ENCODE measurements at places on chromosomes 11 and 22.

DNA sequence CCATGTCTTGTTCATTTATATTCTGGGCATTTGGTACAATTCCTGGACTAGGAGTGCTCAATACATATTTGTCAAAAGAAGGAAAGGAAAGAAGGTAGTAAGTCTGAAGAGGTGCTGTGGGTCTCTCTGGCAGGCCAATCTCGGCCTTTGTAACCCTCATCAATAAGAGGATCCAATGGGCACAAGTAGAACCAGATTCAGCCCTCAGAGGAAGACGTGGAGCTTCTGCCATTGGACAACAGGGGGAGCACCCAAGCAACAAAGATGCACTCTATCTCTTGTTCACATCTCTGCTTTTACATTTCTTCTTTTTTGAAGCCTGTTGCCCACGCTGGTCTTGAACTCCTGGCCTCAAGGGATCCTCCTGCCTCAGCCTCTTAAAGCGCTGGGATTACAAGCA is 2.2 kb upstream of the VPS11 start:
- DNase-seq, result no peak

DNA sequence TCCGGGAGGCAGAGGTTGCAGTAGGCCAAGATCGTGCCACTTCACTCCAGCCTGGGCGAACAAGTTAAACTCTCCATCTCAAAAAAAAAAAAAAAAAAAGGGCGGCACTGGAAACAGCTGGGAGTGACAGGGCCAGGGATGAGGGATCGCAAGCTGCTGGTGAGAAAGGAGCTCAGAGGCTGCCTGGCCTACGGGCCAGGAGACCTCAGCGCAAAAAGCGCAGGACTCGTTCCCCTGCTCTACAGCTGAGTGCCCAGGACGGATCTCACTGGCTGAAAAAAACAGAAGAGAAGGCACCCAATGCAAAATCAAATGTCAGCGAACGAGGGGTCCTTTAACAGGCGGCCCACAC is 650 bp upstream of the NUP50 start:
- no peak for DNase-seq

DNA sequence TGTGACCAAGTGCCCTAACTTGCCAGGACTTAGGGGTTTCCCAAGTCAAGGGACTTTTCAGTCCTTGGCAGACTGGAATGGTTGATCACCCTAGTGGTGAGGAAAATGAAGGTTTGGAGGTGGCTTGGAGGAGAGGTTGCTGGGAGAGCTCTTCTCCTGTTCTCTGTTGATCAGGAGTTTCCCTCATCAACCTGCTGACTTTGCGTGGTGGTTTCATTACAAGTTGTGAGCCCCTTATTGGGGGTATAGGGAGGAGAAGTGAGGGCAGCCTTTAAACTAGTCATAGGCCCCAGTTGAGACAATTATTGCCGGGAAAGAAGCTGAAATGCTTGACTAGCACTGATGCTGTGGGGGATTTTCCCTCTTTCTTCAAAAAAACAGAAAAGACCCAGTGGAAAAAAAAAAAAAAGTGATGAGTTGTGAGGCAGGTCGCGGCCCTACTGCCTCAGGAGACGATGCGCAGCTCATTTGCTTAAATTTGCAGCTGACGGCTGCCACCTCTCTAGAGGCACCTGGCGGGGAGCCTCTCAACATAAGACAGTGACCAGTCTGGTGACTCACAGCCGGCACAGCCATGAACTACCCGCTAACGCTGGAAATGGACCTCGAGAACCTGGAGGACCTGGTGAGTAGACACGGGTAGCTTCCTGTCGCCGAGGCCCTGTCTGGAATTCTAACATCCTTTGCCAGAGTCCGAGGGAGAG is at the start of gene CXCR5:
Gene CXCR5, plus strand, starts transcription at position 525 of the 704 bp plus-strand sequence. Its CDS starts 50 bp downstream, at position 575.
- no peak for DNase-seq

DNA sequence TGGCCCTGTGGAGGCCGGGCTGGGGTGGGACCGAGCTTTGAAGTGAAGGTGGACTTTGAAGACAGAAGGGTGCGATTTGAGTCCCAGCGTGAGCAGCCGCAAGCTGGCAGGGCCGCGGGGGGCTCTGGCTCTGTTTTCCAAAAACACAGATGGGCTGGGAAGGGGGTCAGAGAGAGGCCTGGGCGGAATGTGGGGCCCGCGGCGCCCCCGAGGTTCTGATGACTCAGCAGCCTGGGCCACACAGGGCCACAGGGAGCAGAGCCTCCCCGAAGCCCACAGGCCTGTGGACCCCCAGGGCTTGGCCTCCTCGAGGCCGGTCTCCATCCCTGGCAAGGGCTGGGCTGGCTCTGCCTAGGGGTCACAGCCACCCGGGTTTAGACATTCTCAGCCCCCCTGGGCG is 6.1 kb downstream of the INS start:
- DNase-seq, result no peak

DNA sequence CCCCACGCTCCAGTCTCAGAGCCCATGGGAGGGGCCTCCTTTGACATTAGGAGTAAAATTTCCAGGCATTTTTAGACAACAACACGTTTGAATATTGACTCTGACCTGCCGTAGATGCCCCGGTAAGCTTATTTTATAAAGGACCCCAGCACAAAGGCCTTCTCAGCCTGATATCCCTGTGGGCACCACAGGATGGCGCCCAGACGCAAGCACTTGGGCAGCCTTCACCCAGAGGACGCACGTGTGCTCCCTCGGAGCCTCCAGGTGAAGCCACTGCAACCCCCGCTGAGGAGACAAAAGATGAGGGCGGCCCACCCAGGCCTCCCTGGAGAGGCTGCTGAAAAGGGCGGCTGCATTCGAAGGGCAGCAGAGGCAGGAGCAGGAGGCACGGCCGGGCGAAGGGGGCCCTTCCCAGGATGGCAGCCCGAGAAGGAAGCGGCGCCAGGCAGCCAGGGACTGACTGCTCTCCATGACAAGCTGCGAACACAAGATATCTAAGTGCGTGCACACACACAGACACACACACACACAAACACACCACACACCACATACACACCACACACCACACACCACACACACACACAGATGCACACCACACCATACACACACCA is 15.2 kb upstream of the TH start:
- no peak for DNase-seq

DNA sequence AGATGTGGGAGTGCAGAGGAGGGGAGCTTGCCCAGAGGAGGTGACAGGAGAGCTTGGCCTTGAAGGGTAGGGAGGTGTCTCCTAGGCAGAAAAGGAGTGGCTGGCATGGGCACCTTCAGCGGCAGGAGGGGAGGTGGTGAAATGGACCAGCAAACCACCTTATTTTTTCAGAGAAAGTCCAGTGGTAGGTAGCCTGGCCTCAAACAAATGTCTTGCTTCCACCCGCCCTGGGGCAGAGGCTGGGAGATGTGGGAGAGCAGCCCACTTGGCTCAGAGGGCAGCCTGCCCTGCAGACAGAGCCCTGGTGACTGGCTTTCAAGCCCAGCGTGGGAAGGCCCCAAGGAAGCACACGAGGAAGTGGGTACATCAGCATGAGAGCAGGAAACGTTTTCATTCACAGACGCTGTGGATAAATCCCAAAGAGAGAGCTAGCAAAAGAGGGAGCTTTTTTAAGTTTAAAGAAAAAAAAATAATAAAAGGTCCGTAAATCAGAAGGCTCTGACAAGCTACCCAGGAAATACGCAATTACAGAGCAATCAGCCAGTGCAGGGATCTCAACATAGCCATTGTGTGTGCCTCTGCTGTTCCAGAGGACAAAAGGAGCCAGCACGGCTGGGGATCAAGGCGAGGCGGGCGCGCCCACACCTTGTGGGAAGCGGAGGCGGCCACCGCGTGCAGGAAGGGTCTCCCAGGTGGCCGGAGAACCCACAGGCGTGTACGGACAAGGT is 238.7 kb upstream of the PLET1 start:
- no peak for DNase-seq

DNA sequence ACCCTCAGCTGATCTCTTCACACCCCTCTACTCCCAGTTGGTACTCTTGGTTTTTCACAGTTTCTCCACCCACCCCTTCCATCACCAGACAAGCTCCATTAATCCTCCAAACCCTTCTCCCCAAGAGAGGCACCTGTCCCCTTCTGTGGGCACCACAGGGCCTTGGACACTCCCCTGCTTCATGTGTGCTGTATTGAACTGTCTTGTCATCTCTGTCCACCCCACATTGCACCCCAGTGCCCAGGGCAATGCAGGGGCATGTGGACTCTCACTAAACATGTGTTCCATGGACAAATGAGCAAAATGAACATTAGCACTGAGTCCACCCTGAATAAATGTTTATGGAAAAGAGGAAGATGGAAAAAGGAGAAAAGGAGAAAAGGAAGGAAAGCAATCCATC is 181.4 kb downstream of the BCR start:
- DNase-seq, result no peak

DNA sequence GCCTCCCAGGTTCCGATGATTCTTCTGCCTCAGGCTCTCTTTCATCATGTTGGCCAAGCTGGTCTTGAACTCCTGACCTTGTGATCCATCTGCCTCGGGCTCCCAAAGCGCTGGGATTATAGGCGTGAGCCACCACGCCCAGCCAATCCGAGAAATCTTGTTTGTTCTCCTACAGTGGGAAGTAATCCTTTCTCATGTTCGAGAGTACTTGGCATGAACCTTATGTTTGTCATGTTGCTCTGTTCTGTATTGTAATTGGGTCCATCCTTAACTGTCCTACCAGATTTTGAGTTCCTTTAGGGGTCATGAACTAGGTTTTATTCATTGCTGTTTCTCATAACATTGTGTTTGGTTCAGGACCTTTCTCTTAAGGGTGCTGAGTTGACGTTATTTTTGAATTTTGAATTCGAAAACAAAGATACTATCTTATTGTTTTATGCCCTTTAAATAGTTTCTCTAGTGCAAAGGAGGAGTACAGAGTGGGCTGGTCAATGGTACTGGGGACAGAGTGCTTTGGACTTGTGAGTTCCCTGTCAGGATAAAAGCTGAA is 113.4 kb upstream of the RRM1 start:
- no peak for DNase-seq
